ENCODE measurements at places on chromosomes 4 and X. TPM values are rescaled to one million over a fixed set of nuclear protein-coding genes. Genes with fewer than 3 reads are reported as not detected.

The SATL1 gene
- not detected for total RNA-seq

The EDNRA gene
- 0.36 TPM for total RNA-seq

The PPP1R2C gene
- total RNA-seq: not detected

The TKTL2 gene
- total RNA-seq: not detected

The ANOS1 gene
- total RNA-seq: not detected

The PPP2R3B gene
- total RNA-seq: 7.7 TPM

The BMPR1B gene
- total RNA-seq: not detected
